ENCODE measurements at places on chromosomes 1 and 21. TPM values are rescaled to one million over a fixed set of nuclear protein-coding genes. Genes with fewer than 3 reads are reported as not detected.

Gene BLACAT1
- 0.24 TPM for total RNA-seq

Gene MYBPHL
- not detected for total RNA-seq

Gene UBE2U
- total RNA-seq: not detected

Gene SGIP1
- 1.4 TPM for total RNA-seq

Gene LRRC38
- not detected for total RNA-seq

Gene UHMK1
- total RNA-seq: 55.4 TPM

Gene PLD5
- total RNA-seq: 0.21 TPM

Gene RASSF5
- total RNA-seq: 3.1 TPM
